Thoracic aorta (tissue), 2 donors: ENCODE measurements at places on chromosomes 6 and 20. TPM values are rescaled to one million over a fixed set of nuclear protein-coding genes. Genes with fewer than 3 reads are reported as not detected.

- DNase-seq: no peak
Observed at GRCh38 chr6:159973951-159974350, 5.1 kb downstream of the IGF2R start.

The FNDC11 gene
- not detected for total RNA-seq

DNA sequence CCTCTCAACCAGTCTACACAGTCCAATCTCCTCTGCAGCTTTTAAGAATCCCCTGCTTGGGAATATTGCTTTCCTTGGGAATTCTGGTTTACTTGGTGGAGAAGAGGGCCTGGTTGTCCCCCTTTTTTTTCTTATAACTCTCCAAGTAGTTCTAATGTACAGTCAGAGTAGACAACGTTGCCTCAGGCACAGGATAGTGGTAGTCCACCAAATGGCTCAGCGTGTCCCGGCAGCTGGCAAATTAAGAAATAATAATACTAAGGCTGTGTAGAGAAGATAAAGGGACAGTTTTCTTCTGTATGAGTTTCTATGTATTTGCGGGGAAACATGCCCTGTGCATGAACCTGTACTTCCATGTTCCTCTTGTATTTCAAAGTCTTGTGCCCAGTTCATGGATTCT lies 145.7 kb upstream of the RREB1 start:
- no peak for DNase-seq

DNA sequence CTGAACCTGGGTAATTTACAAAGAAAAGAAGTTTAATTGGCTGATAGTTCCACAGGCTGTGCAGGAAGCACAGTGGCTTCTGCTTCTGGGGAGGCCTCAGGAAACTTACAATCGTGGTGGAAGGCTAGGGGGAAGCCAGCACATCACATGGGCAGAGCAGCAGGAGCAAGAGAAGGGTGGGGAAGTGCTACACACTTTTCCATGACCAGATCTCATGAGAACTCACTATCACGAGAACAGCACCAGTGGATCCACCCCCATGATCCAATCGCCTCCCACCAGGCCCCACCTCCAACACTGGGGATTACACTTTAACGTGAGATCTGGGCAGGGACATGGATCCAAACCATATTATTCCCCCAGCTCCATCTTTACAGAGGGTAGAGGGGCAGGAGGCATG lies 166.4 kb downstream of the NFATC2 start:
- no peak for DNase-seq

GRCh38 chr20:10668677-10669368 lies 5.0 kb downstream of the JAG1 start:
- DNase-seq: no peak

The SUMO4 gene
- 5.6 TPM for total RNA-seq

DNA sequence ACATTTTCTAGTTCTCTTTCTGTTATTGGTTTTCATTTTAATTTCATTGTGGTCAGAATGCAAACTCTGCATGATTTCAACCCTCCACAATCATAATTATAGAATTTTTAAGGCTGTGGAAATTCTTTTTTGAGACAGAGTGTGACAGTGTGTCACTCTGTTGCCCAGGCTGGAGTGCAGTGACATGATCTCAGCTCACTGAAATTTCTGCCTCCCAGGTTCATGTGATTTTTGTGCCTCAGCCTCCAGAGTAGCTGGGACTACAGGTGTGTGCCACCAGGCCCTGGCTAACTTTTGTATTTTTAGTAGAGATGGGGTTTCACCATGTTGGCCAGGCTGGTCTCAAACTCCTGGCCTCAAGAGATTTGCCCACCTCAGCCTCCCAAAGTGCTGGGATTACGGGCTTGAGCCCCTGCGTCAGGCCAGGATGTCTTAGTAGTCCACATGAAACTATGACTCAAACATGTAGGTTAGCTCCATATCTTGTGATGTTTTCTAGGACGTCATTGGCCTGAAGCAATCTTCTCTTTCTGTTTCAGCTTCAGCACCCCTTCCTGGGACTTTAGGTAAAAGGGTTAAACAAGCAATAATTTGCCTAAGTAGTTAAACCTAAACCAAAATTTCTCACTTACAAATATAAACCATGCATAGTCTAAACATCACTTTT lies 47.4 kb upstream of the SAMD3 start:
- no peak for DNase-seq

GRCh38 chr6:73630401-73630800 lies 23.4 kb downstream of the SLC17A5 start:
- no peak for DNase-seq

- no peak for DNase-seq
Observed at GRCh38 chr20:60494476-60494875, 536.3 kb downstream of the CDH26 start.

DNA sequence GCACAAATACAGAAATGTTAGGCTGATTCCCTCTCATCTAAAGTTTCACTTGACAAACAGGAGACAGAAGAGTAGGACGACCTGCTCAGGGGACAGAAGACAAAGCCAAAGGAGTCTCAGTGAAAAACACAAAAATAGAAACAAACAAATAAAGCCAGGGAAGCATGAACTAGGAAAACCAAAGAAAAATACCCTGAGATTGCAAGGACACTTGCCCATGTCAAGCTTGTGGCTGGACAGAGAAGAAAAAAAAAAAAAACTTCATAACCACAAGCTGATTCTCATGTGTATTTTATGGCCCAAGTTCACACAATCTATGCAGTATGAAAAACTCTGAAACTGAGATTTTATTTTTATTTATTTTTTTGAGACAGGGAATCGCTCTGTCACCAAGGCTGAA lies 85.6 kb upstream of the BEND6 start:
- no peak for DNase-seq

The UNC5CL gene
- 7.9 TPM for total RNA-seq

GRCh38 chr20:3751675-3752385 lies 15.7 kb downstream of the ADISSP start:
- no peak for DNase-seq

GRCh38 chr6:4265740-4266139 lies 130.4 kb upstream of the ECI2 start:
- no peak for DNase-seq

The TMC2 gene
- total RNA-seq: not detected
